ENCODE measurements at places on chromosomes 4 and X. TPM values are rescaled to one million over a fixed set of nuclear protein-coding genes. Genes with fewer than 3 reads are reported as not detected.

DNA sequence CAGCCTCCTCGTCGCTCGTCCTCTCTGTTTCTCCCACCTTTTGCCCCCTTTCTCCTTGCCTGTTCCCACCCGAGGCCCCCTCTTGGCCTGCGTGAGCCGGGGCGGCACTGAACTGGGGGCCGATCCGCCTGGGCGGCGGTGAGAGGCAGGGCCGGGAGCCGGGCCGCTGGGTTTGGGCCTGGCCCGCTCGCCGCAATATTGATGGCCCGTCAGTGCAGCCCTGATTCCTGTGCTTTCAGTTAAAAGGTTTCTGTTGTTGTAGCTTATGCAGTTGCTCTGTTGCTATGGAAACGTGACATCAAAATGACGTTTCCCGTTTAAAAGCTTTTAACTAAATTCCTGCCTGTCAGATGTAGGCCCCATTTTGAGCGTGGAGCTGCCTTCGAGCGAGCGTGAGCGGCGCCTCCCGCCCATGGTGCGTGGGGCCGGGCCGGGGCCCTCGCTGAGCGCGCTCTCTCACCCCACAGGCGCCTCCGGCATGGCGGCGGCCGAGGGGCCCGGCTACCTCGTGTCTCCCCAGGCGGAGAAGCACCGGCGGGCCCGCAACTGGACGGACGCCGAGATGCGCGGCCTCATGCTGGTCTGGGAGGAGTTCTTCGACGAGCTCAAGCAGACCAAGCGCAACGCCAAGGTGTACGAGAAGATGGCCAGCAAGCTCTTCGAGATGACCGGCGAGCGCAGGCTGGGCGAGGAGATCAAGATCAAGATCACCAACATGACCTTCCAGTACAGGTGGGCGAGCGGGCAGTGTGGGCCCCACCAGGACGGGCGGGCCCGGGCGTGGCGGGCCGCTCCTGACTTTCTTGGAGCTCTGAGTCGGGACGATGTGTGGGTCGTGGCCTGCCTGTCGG, at the start of gene MSANTD1:
Gene MSANTD1 (plus strand): TSS at position 349 of the 851 bp plus-strand sequence. CDS start 64 bp downstream, at position 413.
- no peak for DNase-seq
- no peak within 1 kb of the TSS for H3K4me3 ChIP-seq
- H3K4me1 ChIP-seq = peaks cover 2% of the 10 kb centered on the region
- H3K36me3 ChIP-seq = no peaks in the 10 kb centered on the region

Gene TEX11
- total RNA-seq = not detected

- no peaks in the 10 kb centered on the region for H3K36me3 ChIP-seq
- H3K4me1 ChIP-seq = no peaks in the 10 kb centered on the region
- no peaks in the 10 kb centered on the region for H3K27me3 ChIP-seq
- no peak overlapping the region for H3K27ac ChIP-seq
These were observed 666.1 kb upstream of the BOD1L1 start for GRCh38 chr4:14293582-14293981.

GRCh38 chr4:8617486-8618040, 25.0 kb downstream of the CPZ start:
- DNase-seq = no peak
- no peak overlapping the region for H3K4me3 ChIP-seq
- no peaks in the 10 kb centered on the region for H3K36me3 ChIP-seq
- no peaks in the 10 kb centered on the region for H3K27me3 ChIP-seq

DNA sequence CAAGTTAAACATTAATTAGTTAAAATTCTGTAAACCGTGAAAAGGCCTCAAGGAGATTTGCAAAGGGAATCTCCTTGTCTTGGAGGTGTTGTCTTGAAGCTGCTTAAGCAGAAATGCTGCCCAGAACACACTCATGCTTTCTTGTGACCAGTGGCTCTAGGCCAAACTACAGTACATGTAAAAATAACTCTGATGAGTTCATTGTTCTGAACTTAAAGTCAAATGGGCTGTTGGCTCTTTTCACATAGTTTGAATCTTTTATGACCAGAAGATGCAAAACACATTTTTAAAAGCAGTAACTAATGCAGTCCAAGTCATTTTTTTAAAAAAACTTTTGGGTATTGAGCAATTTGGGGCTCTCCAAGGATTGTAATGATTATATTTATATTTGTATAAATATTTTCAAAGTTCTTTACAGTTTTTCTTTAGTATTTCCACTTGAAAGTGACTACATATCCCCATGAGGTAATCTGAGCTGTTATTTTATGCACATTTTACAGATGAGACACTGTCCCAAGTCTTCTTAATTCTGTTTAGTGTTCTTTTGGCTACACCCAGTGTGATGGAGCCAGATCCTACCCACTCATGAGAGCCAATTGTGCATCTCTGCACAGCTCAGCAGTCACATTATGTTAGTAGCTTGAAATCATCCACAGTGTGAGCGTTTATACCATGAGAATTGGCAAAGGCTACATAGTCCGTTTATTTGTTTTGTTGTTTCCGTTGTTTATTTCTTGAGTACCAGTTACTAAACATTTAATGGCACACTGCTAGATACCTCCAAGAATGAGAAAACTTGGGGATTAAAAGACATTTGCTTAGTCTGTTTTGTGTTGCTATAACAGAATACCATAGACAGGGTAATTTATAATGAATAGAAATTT, 112.8 kb upstream of the ATXN3L start:
- no peaks in the 10 kb centered on the region for H3K36me3 ChIP-seq
- peaks cover 5% of the 10 kb centered on the region for H3K4me1 ChIP-seq
- no peak overlapping the region for H3K27ac ChIP-seq
- DNase-seq = no peak

DNA sequence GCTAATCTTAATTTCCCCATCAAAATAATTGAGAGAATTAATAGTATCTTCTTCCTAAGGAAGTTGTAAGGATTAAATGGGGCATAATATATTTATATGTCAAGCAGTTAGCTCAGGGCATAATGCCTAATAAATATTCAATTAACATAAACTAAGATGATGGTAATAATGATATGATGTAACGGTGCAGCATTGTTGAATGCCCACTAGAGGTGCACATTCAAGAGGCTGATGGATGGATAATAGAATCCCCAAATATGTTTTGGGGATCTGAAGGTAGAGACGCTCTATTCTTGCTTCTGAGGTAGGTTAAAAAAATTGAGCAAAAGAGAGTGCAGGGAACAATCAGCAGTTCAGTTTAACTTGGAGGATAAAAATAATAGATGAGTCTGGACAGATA, 37.1 kb downstream of the ATOH1 start:
- no peak overlapping the region for H3K4me3 ChIP-seq
- H3K27ac ChIP-seq = no peak overlapping the region
- H3K4me1 ChIP-seq = no peaks in the 10 kb centered on the region
- no peak for DNase-seq

GRCh38 chrX:100593126-100593525, 8.4 kb downstream of the TNMD start:
- peaks cover 2% of the 10 kb centered on the region for H3K27me3 ChIP-seq
- no peak overlapping the region for H3K27ac ChIP-seq
- no peak overlapping the region for H3K4me3 ChIP-seq

Measured in activated CD4-positive, alpha-beta memory T cell treated with anti-CD3 and anti-CD28 coated beads, Interleukin-2, amount 10 ng/mL, durations not matched to agents 7 days and 5 days (primary cell).